Muscle of leg (tissue), 16 donors: ENCODE measurements at places on chromosomes 3 and 15. TPM values are rescaled to one million over a fixed set of nuclear protein-coding genes. Genes with fewer than 3 reads are reported as not detected.

The CLRN1 gene
- total RNA-seq = 0.18 TPM

The TRIM42 gene
- total RNA-seq = not detected

The CRABP1 gene
- 69.1 TPM for total RNA-seq

The ANKUB1 gene
- not detected for total RNA-seq

The RAD51 gene
- total RNA-seq = 3.6 TPM

The CPNE9 gene
- total RNA-seq = 0.09 TPM

The DLL4 gene
- 9.7 TPM for total RNA-seq

The PLS1 gene
- 0.27 TPM for total RNA-seq

The SPRED1 gene
- total RNA-seq = 33.5 TPM

The ITPKA gene
- 0.35 TPM for total RNA-seq

The TMEM212 gene
- total RNA-seq = 0.09 TPM

The NMB gene
- 3.0 TPM for total RNA-seq

The CHRNA7 gene
- total RNA-seq = 0.84 TPM

The SNURF gene
- total RNA-seq = 16.7 TPM

The RBM5 gene
- 161 TPM for total RNA-seq
